Epithelial cell of proximal tubule (primary cell): ENCODE measurements at places on chromosomes 11 and 22.
A peak's percentile ranks its signal among the peaks of the same experiment; 100 is the strongest.

GRCh38 chr11:44221456-44221855 lies 88.5 kb downstream of the ALX4 start:
- DNase-seq = no peak

- peak; percentile 6 for DNase-seq
These were observed 421.6 kb downstream of the METTL15 start for GRCh38 chr11:28529540-28530410.

DNA sequence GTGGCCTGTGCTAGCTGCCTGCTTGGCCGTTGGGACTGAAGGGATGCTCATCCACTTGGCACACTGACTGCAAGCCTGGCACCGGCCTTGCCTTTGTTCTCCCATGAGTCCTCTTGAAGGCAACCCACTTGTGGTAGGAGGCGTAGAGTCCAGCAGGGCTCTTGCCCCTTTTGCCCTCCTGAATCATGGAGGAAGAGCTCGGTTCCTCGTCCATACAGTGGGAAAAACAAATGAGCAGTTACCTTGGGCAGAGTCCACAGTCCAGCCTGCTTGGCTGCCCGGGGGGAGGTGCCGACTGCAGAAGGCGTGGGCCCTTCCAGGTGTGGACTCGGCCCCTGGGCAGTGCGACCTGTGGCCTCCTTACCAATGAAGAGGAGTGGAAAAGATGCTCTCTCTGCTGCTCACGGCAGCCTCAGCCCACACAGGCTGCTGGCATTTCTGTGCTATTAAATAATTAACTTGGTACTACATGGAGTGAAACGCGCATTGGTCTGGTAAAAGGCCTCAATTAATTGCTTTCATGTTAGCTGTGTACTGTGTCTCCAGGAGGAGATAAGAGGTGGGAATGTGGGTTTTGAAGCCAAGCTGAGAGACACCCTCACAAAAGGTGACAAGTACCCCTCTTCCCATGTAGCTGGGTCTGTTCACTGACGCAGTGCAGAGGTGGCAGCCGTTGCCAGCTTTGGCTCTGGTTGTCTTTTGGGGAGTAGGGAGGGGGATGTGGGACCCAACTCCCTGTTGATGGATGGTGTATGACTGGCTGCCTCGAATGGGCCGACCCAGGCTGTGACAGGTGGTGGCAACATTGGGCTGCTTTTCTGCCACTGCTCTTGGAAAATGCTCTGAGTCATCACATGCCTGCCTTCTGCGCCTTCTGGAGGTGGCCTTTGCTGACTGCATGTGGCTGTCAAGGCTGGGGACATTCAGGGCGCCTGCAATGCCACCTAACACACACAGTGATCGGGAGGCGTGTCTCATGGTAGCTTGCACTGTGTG lies 26.8 kb upstream of the B3GAT1 start:
- peak; percentile 1 for DNase-seq

DNA sequence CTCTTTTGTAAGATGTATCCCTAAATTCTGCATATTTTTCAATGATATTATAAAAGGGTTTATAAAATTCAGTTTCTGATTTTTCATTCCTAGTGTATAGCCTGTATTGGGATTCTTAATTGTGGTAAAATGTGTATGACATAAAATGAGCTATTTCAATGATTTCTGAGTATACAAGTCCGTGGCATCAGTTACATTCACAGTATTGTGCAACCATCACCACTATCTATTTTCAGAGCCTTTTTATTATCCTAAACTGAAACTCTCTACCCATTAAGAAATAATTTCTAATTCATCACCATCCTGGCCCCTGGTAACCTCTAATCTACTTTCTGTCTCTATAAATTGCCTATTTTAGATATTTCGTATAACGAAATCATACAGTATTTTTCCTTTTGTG lies 39.8 kb downstream of the EIF3F start:
- DNase-seq = no peak

- DNase-seq = no peak
These were observed 54.4 kb downstream of the DGCR2 start for GRCh38 chr22:19067696-19068348.

DNA sequence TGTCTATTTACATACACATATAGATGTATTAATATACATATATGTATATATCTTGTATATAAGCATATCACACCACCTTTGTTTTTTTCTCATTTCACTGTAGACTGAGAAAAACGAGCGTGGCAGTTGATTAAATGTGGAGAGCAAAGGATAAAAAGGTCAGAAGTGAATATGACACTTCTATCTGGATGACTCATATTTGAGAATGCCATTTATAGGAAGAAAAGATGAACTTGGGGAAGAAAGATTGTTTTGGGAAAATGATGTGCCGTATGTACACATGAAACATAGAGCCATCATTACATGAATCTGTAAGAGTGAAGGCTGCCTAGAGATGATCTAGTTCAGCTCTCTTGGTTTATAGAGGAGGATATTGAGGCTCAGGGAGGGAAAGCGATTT lies 28.7 kb downstream of the AMOTL1 start:
- no peak for DNase-seq

GRCh38 chr11:117000014-117000737 lies 98.1 kb downstream of the SIK3 start:
- DNase-seq = no peak

GRCh38 chr11:75066061-75066460 lies 30.6 kb downstream of the OR2AT4 start:
- DNase-seq = no peak

GRCh38 chr11:134332189-134332631 lies 422 bp downstream of the GLB1L2 start:
- no peak for DNase-seq
